ENCODE measurements at places on chromosomes 7 and 10.

GRCh38 chr7:155802906-155803417 lies 9.3 kb downstream of the SHH start:
- DNase-seq, result no peak

- no peak for DNase-seq
These were observed 85.6 kb downstream of the SDK1 start for GRCh38 chr7:3386423-3387190.

GRCh38 chr10:77909021-77909748 lies 17.4 kb downstream of the DLG5 start:
- DNase-seq, result no peak

DNA sequence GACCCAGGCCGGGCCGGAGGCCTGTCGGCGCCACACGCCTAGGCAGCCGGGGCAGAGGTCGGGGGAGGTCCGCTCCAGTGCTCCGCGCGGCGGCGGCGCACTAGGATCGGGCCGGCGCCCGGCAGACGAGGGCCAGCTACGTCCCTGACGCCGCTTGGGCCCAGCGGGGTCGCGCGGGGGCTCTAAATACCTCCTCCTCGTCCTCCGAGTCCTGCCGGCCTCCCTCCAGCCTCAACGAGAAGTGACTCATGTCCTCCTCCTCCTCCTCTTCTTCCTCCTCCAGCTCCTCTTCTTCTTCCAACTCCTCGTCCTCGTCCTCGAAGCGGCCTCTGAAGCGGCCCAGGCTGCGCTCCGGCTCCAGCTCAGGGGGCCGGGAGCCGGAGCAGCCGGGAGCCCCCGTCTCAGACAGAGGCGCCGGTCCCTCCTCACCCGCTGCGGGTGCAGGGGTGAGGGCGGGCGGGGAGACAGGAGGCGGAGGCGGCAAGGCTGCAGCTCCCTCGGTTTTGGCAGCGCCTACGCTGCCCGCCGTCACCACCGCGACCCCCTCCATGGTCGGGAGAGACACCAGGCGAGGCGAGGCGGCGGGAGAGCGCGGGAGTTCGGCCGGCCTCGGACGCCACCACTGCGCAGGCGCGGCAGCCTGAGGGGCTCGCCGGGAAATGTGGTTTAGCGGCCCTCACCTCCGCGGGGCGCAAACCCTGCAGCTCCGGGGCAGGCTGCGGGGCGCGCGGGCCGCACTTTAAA lies at the start of gene PCGF6:
PCGF6 (minus strand) TSS at position 624 of the 744 bp plus-strand sequence; CDS start at position 550, 74 bp downstream.
- peak; percentile 90 for DNase-seq

DNA sequence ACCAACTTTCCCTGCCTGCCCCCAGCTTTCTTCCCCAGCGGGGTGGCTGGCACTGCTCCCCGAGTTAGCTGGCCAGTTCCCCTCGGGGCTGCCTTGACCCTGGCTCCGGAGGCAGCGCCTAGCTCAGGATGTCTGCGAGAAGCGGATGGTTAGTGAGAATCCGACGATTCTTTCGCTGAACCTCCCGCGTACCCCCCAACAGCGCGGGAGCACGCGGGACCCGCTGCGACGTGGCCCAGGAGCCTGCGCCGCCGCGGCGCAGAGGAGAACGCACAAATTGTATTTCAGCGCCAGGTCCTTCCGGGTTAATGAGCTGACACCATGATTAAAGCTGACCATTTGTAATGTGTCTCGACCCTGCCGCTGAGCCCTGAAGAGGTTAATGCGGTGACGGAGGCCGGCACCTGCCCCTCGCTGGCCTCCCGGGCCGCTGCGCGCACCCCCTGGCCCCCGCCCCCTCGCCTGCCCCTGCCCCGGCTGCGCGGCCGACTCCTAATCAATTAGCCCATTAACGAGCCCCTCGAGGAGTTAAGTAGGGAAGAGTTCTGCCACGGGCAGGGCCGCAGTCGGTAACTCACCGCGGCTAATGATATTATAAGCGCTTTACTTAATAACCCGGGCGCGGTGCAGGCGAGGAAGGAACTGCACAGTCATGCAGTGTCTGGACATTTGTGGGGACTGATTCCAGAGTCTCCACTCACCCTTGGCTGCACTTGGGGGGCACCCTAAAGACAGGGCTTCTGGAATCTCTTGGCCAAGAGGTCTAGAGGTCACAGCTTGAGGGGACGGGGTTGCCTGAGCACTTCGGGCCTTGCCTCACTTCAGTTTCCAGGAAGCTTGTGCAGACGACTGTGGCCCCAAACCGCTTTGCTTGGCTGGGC lies 1.7 kb upstream of the HMX2 start:
- no peak for DNase-seq

GRCh38 chr7:110148054-110148453 lies 942.9 kb upstream of the LRRN3 start:
- no peak for DNase-seq

- DNase-seq, result no peak
These were observed 142.3 kb upstream of the HPS1 start for GRCh38 chr10:98589007-98589406.

GRCh38 chr7:87131771-87132170 lies 20.5 kb upstream of the DMTF1 start:
- no peak for DNase-seq

DNA sequence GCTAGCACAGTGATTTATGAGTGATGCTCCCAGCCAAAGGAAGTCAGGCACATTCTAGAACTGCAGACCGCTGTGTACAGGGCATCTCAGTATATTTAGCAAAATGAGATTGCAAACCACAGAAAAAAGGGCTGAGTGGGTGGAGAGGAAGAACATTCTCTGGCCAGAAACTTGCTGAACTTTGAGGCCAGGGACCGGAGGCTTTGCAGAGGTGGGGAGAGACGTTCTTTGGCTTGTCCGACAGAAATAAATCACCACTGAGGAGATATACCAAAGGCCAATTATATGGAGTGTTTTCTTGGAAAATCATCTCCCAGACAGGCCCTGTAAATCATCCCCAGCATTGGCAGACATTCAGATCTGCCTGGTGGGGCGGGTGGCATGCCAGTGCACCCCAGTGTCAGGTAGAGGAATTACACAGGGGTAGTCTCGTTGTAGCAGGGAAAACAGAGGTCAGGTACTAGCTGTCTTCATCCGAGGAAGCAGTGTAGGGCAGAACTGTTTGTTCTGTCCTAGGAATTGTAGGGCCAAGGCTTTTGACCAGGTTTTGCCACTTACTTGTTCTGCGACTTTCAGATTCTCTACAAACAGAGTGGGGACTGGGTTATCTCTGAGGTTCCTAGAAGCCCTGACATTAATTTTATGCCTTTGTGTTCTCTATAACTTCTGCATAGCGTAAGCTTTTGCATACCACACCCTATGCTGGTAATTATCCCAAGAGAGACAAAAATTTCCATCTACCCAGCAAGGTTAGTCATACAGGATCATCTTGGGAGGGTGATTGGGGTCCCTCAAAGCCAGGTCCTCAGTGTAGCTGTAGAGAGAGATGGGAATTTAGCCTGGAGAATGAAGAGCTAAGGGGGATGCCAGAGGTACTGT lies 655.6 kb downstream of the LRMDA start:
- peak; percentile 7 for DNase-seq

Measured in GM12892 (cell line).